ENCODE measurements at places on chromosomes 2 and 18. TPM values are rescaled to one million over a fixed set of nuclear protein-coding genes. Genes with fewer than 3 reads are reported as not detected.

Gene RBM45
- total RNA-seq, result 13.6 TPM

Gene CKAP2L
- not detected for total RNA-seq

Gene C2orf78
- not detected for total RNA-seq

Gene PLEKHH2
- total RNA-seq, result 44.6 TPM

- DNase-seq, result no peak
Observed at GRCh38 chr18:31356025-31356424, 20.6 kb upstream of the DSG4 start.

DNA sequence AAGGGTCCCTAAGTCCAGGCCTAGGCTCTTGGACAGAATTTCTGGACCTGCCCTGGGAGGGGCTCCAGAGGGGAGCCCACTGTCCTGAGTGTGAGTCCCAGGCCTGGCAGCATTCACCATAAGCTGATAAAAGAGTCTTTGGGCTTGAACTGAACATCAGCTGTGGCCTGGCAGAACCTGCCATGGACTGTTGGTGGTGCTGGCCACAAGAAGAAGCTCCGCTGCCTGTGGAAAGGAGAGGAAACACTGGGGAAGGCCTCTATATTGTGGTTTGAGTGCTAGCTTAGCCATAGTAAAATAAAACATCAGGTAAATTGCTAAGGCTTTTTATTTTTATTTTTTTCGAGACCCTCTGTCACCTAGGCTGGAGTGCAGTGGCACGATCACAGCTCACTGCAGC, 20.9 kb upstream of the BAZ2B start:
- DNase-seq, result no peak

Gene KIF5C
- 22.1 TPM for total RNA-seq

GRCh38 chr2:229445019-229445418, 173.9 kb upstream of the PID1 start:
- peak; percentile 67 for DNase-seq

DNA sequence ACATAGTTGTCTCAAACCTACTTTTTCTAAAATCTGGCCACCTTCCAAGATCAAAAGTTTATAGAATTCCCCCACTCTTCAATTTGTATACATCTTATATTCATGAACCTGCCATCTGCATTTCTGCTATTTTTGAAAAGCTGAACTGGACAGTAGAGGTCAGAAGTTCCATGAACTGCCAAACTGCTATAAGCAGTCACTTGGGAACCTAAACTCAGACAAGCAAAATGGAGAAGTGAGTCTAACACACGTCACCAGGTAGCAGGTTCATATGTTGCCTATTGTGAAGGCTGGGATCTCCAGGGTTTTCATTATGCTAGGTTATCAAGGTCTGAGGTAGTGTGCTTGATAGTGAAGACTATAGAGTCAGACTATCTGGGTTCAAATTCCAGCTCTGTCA, 2.0 kb upstream of the MYO1B start:
- no peak for DNase-seq

DNA sequence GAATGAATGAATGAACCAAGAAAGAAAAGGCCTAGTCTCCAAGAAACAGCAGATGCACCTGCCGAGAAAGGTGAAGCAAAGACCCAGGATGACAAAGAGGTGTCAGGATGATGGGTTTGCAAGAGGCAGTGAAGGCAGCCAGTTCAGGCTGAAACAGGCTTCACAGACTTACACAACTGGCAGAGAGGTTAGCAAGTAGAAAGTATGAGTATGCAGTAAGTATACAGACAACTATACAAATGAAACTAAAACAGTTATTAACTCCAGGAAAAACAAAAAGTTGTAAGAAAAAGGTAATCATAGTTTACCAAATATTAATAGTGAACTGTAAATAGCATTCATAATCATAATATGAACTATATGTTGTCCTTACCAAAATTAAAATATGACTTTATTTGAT, 19.8 kb upstream of the RNU4ATAC start:
- no peak for DNase-seq

- no peak for DNase-seq
Observed at GRCh38 chr2:199136681-199137080, 321.1 kb downstream of the SATB2 start.

DNA sequence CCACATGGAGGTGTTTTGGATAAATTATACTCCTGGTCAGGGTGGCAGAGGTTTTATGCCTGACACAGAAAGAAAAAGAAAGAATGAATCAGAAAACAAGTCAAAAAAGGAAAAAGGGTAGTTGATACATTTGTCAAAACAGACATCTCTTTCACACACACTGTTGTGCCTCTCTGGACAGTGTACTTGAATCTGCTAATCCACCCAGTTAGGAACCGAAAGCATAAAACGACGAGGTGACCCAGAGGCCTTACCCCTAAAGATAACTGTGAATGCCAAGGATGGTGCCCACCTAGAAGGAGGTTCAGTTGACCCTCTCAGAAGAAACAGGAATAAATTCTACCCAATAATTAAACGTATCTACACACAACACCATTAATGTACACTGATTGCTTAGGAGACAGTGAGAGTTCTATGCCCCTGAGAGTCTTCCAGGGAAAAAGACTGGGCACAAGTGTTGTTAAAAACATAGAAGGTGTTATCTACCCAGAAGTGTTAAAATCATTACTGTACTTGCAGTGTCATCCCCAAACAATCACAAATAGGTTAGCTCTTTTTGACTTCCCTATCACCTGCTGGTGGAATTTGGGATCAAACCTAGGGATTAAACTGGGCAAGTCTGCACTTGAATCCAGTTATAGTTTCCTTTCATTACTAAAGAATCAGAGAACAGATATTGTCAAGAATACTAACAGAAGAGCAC, 123.2 kb upstream of the DNAJC10 start:
- DNase-seq, result no peak

- no peak for DNase-seq
Observed at GRCh38 chr2:162065767-162066166, 8.2 kb downstream of the DPP4 start.

GRCh38 chr2:64250751-64251423, 106.7 kb upstream of the PELI1 start:
- DNase-seq, result no peak

- DNase-seq, result no peak
Observed at GRCh38 chr2:231479455-231479854, 15.2 kb upstream of the NCL start.

DNA sequence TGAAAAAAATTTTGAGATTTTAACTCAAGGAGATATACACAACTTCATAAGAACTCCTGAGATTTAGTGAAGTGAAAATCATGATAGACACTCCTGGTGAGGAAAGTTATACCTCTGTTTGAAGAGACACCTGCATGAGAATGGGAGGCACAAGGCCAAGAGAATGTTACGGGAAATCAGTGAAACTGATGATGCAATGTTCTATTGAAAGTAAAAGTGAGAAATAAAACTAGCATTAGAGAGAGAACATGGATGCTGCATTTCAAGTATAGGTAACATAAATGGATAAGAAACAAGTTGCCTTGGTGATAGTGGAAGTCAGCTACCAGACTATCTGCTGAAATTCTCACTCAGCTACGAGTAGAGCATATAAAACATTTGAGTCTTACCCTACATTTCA, 562.1 kb upstream of the FANCL start:
- no peak for DNase-seq

Gene UPP2
- not detected for total RNA-seq

DNA sequence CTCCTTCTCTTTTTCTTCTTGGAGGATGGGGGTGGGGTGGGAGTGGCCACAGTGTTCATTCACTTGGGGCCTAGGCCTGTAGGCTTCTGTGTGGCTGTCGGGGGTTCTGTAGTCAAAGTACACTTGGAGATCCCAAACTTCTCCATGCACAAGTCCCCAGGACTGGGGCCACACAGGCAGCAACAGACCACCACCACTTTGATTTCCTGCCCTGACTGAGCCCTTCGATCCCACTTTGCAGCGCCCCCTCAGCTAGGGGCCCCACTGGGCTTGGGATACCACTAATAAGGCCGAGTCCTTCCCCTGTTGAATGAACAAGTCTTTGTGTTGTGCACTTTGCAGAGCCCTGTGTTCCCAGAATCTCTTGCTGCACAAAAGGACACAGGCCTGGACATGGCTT, 5.5 kb upstream of the TEX51 start:
- no peak for DNase-seq

GRCh38 chr2:195461010-195461409, 196.0 kb upstream of the SLC39A10 start:
- DNase-seq, result no peak

Gene SP140
- 0.63 TPM for total RNA-seq

Gene XIRP2
- total RNA-seq, result 0.66 TPM

DNA sequence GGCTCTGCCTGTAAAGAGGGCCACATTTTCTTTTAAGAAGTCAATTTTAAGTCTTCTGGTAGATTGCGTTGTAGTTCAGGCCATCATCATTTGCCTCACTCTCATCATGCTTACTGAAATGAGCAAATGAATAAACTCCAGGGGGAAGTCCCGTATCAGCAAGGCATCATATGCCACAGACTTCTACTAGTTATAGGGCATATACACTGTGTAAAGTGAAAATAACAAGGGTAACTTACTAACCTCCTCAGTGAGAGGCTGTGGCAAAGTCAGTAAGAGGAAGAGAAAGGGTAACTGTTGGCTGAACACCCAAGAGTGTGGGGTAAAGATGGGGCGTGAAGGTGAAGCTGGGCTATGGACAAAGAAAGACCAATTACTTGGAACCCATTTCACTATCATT, 456.2 kb downstream of the SPAG16 start:
- DNase-seq, result no peak

Gene TXNDC2
- not detected for total RNA-seq

Gene ACOXL
- not detected for total RNA-seq

- DNase-seq, result no peak
Observed at GRCh38 chr2:173175222-173175621, 99.6 kb downstream of the MAP3K20 start.

DNA sequence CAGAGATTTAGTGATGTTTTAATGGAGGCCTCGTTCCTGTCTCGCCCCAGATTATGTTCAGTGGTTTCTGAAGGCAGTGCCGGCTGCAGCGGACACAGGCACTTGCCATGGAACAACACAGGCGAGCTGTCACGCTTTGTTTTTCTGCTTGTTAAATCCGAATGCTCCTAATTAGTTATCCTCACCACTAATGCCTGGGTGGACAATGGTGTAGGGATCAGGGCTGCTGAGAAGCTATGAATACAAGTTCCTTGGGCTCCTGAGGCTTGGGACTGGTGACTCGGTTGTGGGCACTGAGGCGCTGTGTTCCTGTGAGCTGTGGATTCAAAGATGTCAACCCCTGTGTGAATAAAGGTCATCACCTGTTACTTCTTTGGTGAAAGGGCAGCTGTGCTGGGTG, 123.5 kb downstream of the PLEKHM3 start:
- DNase-seq, result no peak

Gene TCF23
- not detected for total RNA-seq

- no peak for DNase-seq
Observed at GRCh38 chr2:152497481-152498052, 162.6 kb downstream of the FMNL2 start.

Gene LRATD1
- 3.9 TPM for total RNA-seq

GRCh38 chr2:6986301-6986911, 69.2 kb downstream of the RNF144A start:
- no peak for DNase-seq

- no peak for DNase-seq
Observed at GRCh38 chr2:227010433-227010832, 153.6 kb downstream of the COL4A4 start.

- DNase-seq, result peak; percentile 54
Observed at GRCh38 chr2:69741229-69741574, 732 bp upstream of the ANXA4 start.

Gene SKA1
- total RNA-seq, result not detected

Gene SP9
- total RNA-seq, result not detected

- no peak for DNase-seq
Observed at GRCh38 chr18:22637787-22638186, 220.1 kb upstream of the CTAGE1 start.

DNA sequence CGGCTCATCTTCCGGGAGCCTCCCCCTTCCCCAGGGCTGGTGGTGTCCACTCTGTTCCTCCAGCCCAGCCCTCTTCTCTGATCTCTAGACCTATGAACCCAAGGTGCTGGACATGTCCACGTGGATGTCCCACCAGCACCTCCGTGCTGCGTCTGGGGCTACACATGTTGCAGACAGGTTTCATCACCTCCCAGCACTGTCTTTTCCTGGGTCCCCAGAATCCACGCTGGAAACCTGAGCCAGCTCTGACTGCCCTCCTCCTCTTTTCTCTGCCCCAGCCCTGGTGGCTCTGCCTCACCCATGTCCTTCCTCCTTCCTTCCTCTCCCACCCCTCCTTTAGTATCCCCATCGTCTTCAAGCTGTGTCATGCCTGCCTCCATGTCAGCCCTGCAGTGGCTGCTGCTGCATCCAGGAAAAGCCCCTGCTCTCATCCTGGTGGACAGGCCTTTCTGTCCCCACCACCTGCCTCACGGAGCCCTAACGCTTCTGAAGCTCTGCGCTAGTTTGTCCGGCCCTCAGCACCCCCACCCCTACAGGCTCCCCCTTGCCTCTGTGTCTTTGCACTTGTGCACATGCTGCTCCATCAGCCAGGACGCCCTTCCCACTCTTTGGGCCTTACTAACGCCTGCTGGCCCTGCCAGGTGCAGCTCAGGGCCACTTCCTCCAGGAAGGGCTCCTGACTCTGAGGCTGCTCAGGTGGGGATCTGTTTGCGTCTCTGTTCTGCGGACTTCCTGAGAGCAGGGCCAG, 105.9 kb downstream of the DYSF start:
- DNase-seq, result no peak

Gene IL18R1
- 3.9 TPM for total RNA-seq

Gene TDRD15
- total RNA-seq, result 0.63 TPM

GRCh38 chr2:219469186-219469724, 29.4 kb upstream of the GMPPA start:
- no peak for DNase-seq

Gene RAB6C
- total RNA-seq, result not detected

- no peak for DNase-seq
Observed at GRCh38 chr18:51514128-51514527, 316.6 kb upstream of the MEX3C start.

GRCh38 chr2:85822766-85823165, 66.0 kb downstream of the ST3GAL5 start:
- DNase-seq, result no peak

Gene PCARE
- total RNA-seq, result 0.22 TPM

GRCh38 chr2:233447506-233448219, 93.4 kb downstream of the DGKD start:
- no peak for DNase-seq

All from tibial nerve (tissue), 4 donors.